DMS79 treated with DMSO at 0.1 percent for 48 hours (cell line): ENCODE measurements at places on chromosomes 2 and 18.

GRCh38 chr2:133943108-133943507 is 310.8 kb upstream of the MGAT5 start:
- no peak for DNase-seq

GRCh38 chr18:7987284-7987976 is 420.3 kb downstream of the PTPRM start:
- no peak for DNase-seq

- DNase-seq, result peak; percentile 38
Measured at GRCh38 chr2:23940718-23941620, 706 bp downstream of the UBXN2A start.

DNA sequence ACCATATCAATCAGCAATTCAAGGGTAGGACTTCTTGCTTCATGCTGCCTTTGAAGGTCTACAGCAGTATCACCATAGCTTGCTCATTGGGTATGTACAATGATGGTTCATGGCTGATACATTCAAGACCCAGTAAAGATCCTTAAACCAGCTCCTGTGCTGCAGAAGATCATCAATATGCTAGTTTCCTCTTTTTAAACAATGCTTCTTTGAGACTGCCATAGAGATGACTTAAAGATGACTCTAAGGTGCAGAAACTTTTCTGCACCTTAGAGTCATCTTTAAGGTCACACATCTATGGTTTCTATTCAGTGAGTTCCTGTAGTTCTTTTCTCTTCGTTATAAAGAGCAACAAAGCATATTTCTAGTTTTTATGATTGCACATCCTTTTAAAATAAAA is 102.8 kb upstream of the KLHL14 start:
- no peak for DNase-seq

DNA sequence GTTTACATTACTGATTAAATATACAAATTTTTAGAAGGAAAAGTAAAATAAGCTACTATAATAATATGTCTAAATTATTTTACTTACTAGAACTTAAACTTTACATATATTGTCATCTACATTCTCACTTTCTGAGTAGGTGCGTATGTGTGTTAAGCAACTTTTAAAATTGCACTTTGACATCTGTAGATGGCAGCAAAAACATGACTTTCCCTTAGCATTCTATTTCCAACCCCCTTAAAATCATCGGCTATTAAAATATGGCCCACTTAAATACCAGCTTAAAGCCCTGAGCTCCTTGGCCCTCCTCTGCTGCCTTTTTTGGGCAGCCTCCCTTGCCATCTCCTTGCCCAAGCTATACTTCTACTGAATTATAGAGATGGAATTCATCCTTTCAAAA is 78.0 kb downstream of the UPP2 start:
- no peak for DNase-seq

GRCh38 chr2:108535357-108535631 is 1.0 kb downstream of the LIMS1 start:
- DNase-seq, result no peak

DNA sequence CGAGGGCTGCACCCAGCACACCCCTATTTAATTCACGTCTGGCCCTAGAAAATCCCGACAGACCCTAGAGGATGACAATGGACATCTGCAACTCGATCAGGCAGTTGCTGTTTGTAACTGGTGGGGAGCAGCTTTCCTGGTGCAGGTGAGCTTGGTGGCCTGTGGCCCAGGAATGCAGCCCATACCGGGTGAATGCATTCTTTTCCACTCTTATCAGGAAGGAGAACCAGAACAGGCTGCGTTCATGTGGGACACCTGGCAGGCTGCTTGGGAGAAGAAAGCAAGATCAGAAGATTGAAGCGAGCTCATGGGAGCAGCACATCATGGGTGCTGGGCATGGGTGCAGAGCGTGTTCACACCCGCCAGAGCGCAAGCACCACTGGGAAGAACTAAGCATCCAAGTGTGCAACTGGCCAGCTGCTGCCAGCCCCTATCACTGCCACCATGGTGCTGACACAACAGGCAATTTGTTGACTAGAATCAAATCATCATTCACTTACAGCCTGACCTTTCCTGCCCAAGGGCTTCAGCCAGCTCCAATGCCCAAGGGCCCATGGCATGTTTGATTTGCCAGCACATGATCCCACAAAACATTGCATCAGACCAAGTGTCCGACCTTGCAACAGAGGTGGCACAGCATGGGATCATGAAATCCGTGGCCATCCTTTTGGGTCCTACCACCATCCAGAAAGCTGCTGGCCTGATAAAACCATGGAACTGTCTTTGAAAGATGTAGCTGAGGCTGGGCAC is 241.7 kb upstream of the ID2 start:
- DNase-seq, result no peak

- DNase-seq, result no peak
Measured at GRCh38 chr2:239593455-239593854, 192.6 kb upstream of the HDAC4 start.

- DNase-seq, result no peak
Measured at GRCh38 chr18:2258954-2259353, 312.4 kb downstream of the METTL4 start.

DNA sequence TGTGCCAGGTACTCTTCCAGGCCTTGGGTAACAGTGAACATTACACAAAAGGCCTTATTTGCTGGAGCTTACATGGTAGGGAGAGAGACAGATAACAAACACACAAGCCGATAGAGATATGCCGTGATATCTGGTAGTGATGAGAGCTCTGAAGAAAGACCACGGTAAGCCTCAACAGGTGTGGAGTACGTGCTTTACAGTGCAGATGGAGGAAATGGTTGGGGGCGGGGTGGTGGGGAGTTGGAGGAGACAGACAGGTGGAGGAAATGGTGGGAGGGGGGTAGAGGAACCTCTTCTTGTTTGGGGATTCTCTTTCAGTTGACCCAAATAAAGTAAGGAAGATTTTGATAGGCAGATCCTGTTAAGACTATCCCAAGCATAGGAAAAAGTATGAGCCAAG is 141.1 kb upstream of the ALPP start:
- no peak for DNase-seq

DNA sequence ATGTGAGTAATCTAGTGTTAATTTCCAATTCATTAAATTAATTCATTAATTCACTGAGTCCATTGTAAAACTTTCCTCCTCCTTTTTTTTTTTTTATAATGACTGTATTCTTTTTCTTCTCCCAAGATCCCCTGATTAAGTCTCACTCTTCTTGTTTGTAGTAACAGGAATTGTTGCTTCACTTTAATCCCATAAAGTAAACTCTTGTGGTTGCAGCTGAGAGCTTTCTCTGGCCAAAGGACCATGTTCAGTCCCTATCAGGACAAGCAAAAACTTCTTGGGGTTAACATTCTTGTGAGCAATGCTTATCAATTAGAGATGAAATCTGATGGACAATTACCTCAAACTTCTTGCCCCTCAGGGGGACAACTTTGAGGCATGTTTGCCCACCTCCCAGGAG is 400.2 kb upstream of the SPHKAP start:
- no peak for DNase-seq

DNA sequence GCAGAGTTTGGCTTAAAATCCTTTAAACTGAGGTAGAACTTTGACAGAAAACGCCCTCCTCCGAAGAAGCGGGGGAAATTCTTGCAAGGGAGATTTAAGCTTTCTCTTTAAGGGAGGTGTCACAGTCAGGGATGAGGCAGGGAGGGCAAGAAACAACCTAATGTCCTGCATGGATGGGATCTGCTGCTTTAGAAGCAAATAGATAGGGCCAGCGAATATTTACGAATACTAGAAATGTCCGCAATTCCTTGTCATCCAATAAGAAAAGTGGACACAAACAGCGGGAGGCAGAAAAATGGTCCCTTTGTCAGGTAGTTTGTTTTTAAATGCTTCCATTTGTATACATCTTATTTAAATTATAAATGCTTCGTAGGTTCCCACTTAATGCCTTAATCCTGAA is 12.0 kb downstream of the MEIS1 start:
- no peak for DNase-seq

DNA sequence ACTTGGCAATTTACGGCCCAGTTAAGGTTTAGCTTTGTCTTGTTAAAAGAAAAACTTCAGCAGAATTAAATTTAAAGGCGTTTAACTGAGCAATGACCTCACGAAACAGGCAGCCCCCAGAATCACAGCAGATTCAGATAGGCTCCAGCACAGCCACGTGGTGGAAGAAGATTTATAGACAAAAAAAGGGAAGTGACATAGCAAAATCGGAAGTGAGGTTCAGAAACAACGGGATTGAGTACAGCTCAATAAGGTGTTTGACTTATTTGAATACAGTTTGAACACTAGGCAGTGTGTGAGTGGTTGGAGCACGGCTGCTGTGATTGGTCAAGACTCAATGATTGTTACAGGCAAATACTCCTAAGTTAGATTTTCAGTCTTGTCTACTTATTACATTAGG is 79.8 kb downstream of the MOGAT1 start:
- DNase-seq, result no peak

- no peak for DNase-seq
Measured at GRCh38 chr18:845152-845819, 33.2 kb upstream of the YES1 start.

GRCh38 chr2:99537910-99538485 is 48.2 kb upstream of the REV1 start:
- no peak for DNase-seq
